Head of caudate nucleus (tissue), 42 donors: ENCODE measurements at places on chromosomes 5 and 9.

- DNase-seq, result no peak
Observed at GRCh38 chr9:76316069-76316468, 78.2 kb downstream of the RFK start.

DNA sequence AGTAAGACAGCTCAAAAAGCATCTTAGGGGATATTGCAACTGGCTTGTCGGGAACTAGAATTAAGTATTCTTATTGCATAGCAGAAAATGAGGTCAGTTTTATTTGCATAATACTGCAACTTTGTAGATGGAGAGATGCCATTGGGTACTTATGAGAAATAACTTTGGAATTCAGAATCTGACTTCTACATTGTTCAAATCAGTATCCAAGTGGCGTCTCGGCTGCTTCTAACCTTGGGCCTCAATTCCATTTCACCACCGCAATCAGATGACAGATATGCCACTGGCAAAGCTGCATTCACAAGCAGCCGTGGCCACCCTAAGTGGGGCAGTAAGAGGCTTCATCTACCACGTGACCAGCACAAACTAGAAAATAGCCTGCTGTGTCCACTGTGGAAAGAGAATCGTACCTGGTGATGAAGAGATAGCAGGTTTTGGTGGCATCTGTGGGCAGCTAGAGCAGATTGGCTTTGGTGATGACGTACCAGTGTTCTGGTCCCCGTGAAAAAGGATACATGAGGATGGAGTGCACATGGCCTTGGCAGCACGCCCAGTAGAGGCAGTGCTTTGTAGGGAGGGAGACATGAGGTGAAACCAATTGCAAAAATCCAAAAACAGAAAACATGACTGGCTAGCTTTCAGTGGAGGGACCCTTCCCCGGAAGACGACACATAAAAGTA lies 116.6 kb downstream of the KLHL3 start:
- DNase-seq, result peak; percentile 76

DNA sequence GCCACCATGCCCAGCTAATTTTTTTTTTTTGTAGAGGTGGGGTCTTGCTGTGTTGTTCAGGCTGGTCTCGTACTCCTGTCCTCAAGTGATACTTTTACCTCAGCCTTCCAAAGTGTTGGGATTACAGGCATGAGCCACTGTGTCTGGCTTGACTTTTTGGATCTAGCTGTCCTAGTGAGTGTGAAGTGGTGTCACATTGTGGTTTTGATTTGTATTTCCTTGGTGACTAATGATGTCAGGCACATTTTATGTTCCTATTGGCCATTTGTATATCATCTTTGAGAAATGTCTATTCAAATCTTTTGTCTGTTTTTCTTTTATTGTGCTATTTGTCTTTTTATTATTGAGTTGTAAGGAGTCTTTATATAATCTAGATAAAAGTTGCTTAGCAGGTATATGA lies 53.5 kb upstream of the MCCC2 start:
- no peak for DNase-seq

DNA sequence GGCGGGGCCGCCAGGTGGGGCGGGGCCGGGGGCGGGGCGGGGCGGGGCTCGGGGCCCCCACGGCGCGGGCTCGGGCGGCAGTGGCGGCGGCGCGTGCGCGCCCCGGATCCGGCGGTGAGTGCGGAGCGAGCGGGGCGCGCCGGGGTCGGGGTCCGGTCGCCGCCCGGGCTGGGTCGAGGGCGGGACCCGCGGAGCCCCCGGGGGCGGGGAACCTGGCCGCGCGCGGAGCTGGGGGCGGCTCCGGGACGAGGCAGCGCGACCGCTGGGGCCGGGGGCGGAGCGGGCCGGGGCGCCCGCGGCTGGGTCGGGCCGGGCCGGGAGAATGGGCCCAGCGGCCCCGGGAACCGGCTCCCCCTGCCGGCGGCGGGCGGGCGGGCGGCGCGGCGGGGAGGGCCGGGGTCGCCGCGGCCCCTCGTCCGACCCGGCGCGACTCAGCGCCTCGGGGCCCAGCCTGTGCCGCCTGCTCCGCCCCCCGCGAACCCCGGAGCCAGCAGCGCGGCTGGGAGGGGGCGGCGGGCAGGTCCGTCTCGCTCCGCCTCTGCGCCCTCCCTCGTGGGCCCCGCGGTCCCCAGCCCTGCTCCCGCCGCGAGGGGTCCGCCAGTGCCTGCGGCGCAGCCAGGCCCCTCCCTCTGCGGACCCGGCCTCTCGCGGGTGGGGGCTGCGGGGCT lies 3.1 kb downstream of the EGFL7 start:
- DNase-seq, result no peak

GRCh38 chr5:115460472-115460871 lies 84.1 kb downstream of the FEM1C start:
- DNase-seq, result no peak
